ENCODE measurements at places on chromosomes 5 and 9.

DNA sequence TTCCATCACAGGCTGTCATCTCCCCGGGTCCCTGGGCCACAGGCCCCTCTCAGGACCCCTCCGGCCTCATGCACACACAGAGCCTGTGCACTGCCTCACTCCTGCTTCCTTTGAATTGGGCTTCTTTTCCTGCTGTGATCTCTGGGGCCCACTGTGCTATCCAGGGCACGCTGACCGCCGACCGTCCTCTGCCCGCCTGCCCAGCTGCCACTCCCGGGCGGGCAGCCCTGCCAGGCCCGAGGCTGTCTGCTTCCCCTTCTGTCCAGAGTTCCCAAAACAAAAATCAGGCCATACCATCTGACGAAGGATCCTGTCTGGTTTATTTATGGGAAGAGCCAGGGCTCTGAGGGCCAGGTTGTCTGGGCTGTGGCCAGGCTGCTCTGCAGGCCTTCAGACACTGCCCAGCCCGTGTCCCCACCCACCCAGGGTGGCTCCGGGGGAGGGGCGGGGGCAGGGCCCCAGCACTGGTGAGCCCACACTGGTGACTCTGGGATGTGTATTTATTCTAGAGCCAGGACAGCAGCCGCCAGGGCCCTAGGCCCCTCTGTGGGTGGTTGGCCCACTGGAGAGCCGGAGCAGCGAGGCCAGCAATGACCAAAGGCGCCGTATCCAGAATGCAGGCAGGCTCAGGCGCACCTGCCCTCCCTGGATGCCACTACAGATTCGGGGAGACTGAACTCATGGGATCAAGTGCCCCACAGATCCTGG lies 57.0 kb downstream of the ADAMTS2 start:
- DNase-seq = no peak

DNA sequence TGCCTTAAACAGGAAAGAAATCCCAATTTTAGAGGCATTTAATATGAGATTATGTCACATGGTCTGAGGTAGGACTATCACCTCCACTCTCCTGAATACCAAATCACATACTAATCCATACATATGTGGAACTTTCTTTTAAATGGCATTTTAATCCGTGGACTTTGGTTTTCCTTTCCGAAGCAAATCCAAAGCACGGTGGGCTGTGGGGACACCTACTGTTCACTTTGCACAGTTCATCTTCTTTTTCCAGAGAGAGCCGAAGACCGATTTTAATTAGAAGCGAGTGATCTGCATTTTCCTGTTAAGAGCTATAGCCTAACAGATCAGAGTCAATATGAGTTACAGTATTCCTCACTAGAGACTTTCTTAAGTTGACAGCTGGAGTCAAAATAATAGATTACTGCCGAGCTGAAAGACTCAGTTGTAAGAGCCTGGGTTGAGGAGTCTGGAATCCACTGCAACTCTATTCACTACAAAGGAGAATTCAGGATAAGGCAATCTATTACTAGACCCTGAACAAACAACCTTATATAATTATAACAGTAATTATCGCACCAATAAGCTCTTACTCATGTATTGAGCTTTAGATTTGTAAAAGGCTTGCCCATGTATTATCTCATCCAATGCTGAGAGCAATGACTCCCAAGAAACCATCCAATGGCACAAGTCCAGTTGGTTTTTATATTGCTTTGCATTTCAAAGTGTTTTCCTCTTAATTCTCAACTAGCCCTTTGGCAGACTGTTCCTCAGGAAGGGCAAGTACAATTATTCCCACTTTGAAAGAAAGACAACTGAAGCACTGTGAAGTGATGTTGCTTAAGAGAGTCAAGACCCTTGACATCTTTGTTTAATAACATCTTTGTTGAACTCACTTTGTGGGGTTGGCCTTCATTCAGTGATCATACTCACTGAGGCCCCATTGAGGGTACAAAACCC lies 144.7 kb downstream of the TRPM6 start:
- peak; percentile 38 for DNase-seq

DNA sequence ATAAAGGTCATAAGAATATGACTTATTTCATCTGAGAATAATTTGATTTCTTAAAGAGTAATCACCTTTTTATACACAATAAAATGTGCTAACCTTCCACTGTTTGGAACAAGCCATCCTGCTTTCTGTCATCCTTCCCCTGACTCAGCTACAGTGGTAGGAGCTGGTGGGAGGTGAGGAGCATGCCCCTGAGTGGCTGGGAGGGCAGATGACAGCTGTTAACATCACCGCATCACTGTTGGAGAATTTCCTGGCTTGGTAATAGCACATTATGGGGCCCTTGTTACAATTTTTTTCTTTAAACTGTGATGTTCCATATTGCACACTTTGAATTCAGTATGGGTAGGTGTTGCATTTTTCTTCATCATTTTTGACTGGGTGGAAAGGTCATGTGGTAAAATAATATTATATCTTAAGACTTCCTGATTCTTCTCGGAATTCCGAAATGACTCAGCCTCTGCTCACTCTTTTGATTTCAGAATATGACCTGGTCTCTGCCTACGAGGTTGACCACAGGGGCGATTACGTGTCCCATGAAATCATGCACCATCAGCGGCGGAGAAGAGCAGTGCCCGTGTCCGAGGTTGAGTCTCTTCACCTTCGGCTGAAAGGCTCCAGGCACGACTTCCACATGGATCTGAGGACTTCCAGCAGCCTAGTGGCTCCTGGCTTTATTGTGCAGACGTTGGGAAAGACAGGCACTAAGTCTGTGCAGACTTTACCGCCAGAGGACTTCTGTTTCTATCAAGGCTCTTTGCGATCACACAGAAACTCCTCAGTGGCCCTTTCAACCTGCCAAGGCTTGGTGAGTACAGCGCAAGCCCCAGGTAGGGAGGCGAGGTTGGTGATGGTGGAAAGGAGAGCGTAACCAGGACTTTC lies 5.8 kb downstream of the ADAMTS16 start:
- no peak for DNase-seq

DNA sequence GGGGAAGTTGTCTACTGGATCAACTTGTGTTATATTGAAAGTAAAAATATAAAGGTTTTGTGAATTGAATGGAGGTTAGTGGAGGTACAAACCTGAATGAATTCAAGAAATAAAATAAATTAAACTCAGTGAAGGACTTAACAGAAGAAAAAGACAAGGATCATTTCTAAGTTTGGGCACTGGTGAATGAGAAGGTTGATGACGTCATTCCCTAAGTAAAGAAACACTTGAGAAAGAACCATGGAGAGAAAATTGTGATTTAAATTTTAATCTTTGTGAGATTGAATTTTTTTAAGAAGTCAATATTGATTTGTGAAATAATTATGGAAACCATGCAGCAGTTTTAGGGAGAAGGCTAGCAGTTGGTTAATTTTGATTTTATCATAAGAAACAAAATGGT lies 900.3 kb upstream of the TYRP1 start:
- DNase-seq = no peak

DNA sequence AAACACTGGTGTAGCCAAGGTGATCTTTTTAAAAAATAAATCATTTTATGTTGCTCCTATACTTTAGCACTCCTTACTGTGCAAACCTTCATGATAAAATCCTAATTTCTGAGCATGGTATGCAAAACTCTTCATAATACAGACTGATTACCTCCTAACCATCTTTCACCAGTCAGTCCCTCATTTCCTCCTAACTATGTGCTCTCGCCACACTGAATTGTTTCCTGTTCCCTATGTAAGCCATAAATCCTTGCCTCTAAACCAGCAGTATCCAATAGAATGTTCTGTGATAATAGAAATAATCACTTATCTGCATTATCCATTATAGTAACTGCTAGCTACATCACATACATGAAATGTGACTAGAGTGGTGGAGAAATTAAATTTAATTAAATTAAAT lies 10.7 kb downstream of the AP3B1 start:
- no peak for DNase-seq

DNA sequence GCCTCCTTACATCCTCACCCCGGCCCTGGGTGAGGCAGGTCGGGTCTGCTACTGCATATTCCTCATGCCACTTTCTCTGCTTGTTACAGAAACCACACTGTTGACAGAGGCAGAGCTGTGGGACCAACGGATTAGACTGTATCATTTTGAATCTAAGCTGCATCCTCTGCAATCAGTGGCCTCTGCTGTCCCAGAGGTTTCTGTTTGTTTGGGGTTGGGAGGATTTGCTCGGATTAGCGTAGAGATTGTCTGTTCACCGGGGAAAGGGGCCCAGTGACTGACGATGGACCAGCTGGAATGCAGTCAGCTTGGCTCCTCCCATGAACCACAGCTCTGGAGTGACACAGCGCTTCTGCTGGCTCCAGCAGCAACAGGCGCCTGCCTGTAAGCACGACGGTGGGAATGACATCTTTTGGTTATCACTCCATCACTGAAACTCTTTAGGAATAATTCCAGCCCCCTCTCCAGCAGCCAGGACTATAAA lies 37.3 kb upstream of the ADRA1B start:
- DNase-seq = peak; percentile 17

- DNase-seq = no peak
These were observed 1542.8 kb downstream of the EFNA5 start for GRCh38 chr5:106127985-106128384.

DNA sequence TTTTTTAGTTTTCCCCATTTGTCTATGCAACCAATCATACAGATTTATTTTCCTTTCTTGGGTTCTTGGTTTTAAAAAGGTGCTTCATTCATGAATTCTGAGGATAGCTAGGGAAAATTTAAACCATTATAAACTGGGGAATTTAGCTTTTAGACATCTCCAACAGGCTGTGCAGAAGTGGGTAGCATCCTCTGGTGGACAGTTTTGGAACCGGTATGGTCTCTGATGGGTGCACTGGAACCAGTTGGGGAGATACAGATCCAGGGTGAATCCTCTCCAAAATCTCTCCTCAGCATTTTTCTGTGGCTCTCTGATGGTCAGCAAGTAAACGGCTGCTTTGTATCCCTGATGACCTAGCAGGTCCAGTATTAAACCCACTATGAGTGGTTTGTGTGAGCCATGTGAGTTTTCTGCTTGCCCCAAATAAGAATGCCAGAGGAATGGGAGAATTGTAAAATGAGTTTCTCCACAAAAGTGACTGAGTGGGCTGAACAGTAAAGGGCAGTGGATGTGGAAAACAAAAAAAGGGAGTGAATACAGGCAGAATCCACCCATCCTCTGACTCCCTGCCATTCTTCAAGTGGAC lies 9.1 kb upstream of the DNAJC25 start:
- peak; percentile 38 for DNase-seq

DNA sequence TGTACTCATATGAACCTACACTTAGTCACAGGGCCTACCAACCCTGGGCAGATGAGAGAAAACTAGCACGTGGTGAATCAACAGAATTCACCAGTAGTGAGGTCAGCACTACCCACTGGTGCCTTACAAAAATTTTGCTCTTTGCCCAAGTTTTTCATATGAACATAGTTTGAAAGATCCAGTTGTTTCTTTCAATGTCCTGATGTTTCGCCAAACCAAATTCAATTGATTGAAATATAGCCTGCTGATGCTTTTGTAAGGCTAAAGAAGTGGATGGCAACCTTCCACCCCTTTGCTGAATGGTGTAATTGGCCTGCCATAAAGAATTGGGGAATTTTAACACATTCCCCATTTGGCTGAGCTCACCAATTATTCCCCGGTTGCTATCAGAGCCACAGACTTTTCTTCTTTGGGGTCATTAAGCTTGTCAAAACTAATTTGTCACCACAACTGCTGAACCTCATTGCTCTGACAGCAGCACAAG lies 339.2 kb downstream of the GLIS3 start:
- DNase-seq = peak; percentile 55

GRCh38 chr9:110101531-110102161 lies 106.3 kb downstream of the C9orf152 start:
- DNase-seq = no peak

- no peak for DNase-seq
These were observed 889.3 kb downstream of the MAT2B start for GRCh38 chr5:164394686-164395194.

GRCh38 chr5:157855404-157855994 lies 3.4 kb downstream of the CLINT1 start:
- peak; percentile 47 for DNase-seq

DNA sequence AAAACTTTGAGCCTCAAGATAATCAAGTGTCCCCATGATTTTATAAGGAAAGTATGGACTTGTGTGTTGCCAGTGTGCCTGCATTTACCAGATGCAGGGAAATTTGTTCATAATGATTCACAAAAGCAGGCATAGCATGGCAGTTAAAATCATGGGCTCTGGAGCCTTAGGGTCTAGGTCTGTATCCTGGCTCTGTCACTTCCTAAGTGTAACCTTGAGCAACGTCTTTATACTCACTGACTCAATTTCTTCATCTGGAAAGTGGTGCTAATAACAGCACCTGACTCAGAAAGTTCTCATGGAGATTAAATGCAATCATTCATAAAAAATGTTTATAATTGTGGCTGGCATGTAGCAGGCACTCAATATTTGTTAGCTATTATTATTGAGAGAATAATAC lies 234.9 kb downstream of the SAXO1 start:
- DNase-seq = no peak

- DNase-seq = no peak
These were observed 75.4 kb upstream of the CPLX2 start for GRCh38 chr5:175795959-175796358.

- no peak for DNase-seq
These were observed 39.4 kb downstream of the LHX2 start for GRCh38 chr9:124050955-124051354.

DNA sequence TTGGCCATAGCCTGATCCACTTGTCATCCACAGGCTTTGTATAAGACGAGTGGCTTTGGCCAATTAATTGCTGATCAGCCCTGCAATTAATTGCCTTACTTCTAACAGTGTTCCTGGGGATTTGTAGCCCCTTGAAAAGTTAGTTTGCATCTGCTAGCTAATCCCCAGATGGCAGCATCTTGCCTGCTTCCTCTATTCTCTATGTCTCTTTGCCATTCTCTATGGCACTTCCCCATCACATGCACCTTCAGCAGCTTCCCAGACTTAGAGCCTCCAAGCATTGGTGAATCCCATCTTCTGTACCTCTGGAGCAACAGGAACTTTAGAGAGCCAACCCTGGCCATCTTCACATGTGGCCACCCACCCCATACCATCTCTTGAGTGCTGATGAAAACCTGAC lies 197.0 kb upstream of the DMAC1 start:
- no peak for DNase-seq

DNA sequence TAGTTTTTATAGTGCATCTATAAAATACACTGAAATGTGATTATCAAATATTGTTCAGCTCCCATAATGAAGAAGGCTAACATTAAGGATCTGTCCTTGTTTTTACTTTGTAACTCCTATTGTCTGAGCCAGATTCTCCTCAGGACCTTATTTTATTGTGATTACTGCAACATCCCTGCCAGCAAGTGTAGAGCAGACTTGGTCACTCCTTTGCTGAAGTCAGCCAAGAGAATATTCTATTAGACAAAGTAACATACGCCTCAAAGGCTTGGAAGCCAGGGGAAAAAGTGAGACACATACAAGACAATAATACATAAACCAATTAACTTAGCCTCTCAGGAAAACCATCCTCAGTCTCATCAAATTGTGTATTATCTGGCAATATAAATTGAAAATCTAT lies 269.6 kb downstream of the ARL15 start:
- no peak for DNase-seq

GRCh38 chr9:6382681-6383080 lies 30.3 kb upstream of the UHRF2 start:
- DNase-seq = no peak

GRCh38 chr9:128863647-128864046 lies 18.1 kb downstream of the KYAT1 start:
- no peak for DNase-seq

GRCh38 chr9:36778682-36779081 lies 206.0 kb downstream of the MELK start:
- DNase-seq = no peak
